GM12864 (cell line): ENCODE measurements at places on chromosomes 4 and X.

GRCh38 chr4:155632310-155632840 is 34.3 kb upstream of the GUCY1A1 start:
- DNase-seq, result no peak

GRCh38 chrX:72620550-72621145 is 48.0 kb upstream of the HDAC8 start:
- DNase-seq, result no peak

GRCh38 chrX:51487960-51488267 is 8.5 kb downstream of the NUDT11 start:
- DNase-seq, result no peak

GRCh38 chrX:54891573-54891972 is 29.1 kb upstream of the TRO start:
- DNase-seq, result peak; percentile 3

DNA sequence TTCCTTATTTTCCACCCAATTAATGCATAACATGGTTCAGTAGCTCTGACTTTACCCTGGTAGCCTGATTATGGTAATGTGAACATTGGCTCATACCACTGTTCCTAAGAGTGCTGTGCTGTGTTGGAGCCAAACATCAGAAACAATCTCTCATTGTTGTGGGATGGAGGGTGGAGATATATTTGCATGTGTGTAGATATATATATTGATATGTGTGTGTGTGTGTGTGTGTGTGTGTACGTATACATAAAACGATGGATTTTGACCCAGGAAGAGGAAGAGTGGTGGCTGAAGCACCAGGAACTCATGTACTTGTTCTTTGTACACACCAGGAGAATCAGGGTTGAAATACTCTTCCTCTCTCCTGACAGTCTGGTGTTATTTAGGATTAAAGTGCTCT is 247.7 kb downstream of the IL15 start:
- no peak for DNase-seq

- no peak for DNase-seq
Measured at GRCh38 chrX:77293331-77293995, 153.7 kb upstream of the FGF16 start.

DNA sequence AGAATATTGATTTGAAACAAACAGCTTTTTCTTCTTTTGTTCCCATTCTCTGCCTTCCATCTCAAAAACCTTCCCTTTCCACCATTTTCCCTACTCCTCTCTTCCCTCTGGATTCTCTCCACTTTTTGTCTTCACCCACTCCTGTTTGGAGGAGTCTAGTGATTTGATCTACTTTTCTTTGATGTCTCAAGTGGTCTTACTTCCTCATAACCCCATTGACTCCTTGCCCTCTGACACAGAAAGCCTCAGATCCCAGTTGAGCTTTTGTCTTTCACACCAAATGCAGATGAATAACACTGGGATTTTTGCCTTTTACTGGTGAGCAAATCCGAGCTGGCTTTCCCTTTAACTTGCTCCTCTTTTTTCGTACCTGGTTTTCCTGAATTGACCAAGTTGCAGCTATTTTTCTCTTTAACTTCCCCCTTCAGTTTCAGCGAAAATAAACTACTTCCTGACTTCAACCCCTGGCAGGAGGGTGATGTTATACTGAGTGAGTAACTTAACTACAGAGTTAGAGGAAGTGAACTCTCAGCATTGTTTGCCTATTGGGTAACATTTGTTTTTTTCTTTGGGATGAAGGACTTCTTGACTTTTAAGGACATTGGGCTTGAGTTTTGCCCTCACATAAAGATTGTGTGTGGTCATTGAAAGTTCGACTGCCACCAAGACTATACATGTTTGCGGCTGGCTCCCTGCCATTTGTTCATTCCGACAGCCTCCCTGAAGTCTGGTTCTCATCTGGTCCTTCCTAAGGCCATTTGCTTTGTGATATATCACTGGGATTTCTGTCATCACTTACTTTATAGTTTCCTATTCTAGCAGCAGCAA is 392.8 kb upstream of the NR3C2 start:
- DNase-seq, result peak; percentile 4

- no peak for DNase-seq
Measured at GRCh38 chr4:182427554-182427953, 184.4 kb downstream of the TENM3 start.

- no peak for DNase-seq
Measured at GRCh38 chr4:121824171-121824527, 466 bp upstream of the CCNA2 start.

DNA sequence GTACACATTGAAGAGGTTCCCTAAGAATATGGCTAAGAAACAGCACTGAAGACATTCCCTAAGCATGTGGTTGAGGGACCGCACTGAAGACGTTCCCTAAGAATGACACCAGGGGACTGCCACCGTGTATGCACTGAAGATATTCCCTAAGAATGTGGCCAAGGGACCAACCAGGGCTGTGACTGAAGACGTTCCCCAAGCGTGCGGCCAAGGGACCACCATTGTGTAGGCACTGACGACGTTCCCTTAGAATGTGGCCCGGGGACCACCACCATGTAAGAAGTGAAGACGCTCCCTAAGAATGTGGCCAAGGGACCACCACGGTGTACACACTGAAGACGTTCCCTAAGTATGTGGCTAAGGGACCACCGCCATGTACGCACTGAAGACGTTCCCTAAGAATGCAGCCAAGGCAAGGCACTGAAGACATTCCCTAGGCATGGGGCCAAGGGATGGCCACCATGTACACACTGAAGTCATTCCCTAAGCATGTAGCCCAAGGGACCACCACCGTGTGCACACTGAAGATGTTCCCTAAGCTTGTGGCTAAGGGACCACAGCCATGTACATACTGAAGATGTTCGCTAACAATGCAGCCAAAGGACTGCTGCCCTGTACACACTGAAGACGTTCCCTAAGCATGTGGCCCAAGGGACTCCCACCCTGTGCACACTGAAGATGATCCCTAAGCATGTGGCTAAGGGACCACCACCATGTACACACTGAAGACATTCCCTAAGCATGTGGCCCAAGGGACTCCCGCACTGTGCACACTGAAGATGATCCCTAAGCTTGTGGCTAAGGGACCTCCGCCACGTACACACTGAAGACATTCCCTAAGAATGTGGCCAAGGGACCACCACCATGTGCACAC is 22.0 kb downstream of the DHRSX start:
- DNase-seq, result no peak

DNA sequence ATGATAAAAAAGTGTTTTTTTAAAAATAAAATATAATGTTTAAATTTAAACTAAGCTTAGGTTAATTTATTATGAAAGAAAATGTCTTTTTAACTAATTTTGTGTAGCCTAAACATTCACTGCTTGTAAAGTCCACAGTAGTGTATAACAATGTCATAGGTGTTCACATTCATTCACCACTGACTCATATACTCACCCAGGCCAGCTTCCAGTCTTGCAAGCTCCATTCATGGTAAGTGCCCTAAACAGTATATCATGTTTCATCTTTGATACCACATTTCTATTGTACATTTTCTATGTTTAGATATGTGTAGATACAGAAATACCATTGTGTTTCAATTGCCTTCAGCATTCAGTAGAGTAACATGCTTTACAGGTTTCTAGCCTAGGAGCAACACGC is 530.3 kb downstream of the EPHA5 start:
- DNase-seq, result no peak

- DNase-seq, result no peak
Measured at GRCh38 chrX:37825215-37825842, 22.0 kb downstream of the DYNLT3 start.

GRCh38 chr4:148443512-148444295 is 1.5 kb upstream of the NR3C2 start:
- no peak for DNase-seq

DNA sequence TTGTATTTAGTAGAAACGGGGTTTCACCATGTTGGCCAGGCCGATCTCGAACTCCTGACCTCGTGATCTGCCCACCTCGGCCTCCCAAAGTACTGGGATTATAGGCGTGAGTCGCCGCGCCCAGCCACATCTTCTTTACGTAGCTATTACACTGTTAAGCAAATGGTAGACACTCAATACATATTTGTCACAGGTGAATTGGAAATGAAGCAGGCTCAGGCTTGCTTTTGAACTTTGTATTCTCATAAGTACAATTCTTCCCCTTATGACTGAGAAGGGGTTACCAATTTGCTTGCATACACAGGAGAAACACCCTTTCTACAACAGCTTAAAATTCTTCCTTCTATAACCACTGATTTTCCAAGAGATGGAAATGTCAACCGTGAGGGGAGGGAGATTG is 787 bp upstream of the SRPX2 start:
- no peak for DNase-seq

DNA sequence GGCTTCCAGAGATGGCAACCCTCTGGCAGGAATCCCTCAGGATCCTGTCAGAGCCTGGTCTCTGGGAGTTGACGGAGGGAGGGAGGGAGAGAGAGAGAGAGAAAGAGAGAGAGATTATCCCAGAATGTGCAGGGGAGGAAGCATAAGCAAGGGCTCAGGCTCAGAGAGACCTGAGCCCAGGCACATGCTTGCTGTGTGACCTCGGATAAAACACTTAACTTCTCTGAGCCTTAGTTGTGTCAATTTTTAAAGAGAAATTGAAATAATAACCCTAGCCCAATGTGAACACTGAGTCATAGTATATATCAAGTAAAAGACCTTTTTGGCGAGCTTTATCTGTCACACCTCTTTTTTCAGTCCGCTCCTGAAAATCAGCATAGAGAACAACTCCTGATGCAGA is 473 bp upstream of the USP51 start:
- no peak for DNase-seq

DNA sequence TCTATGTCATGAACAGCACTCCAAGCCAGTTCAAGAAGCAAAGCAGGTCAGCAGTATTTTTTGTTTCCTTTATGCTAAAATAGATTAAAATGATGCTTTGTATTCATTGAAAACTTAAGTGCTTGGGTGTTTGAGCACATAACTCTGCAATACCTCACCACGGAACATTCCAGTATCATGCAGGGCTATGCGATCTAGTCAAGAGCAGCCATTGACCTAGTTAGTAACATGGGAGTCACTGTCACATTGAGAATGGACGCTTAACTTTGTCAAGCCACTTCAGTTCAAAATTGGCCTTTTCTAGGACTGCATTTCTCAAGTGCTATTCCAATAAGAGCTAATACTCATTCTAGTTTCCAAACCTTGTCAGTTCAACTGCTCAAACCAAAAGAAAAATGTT is 160.1 kb upstream of the FSTL5 start:
- DNase-seq, result no peak

GRCh38 chrX:101208152-101208905 is 11.3 kb upstream of the DRP2 start:
- peak; percentile 21 for DNase-seq

GRCh38 chr4:23083391-23083790 is 390.7 kb downstream of the GBA3 start:
- no peak for DNase-seq

DNA sequence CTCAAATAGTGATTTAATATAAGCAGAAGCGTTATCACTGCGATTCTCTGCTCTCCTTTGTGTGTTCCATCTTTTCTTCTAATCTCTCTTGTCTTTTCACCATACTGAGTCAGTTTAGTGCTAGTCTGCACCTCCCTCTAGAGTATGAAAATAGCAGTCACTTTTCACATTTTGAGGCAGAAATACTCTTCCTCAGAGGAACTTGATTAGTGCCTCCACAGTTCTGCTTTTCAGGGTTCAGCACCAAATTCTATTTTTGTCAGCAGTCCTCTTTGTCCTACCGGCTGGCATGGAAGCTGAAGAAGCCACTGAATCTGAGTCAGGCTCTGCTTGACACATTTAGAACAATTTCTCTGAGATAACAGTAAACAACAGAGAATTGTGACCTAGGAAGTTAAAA is 49.7 kb upstream of the ANKRD17 start:
- DNase-seq, result no peak

GRCh38 chrX:56219700-56220099 is 12.5 kb upstream of the KLF8 start:
- DNase-seq, result no peak

- peak; percentile 47 for DNase-seq
Measured at GRCh38 chr4:7103031-7103606, 35.3 kb upstream of the GRPEL1 start.

GRCh38 chrX:7077241-7078230 is 70.0 kb upstream of the STS start:
- no peak for DNase-seq

- DNase-seq, result no peak
Measured at GRCh38 chr4:36208893-36209473, 35.3 kb downstream of the ARAP2 start.

DNA sequence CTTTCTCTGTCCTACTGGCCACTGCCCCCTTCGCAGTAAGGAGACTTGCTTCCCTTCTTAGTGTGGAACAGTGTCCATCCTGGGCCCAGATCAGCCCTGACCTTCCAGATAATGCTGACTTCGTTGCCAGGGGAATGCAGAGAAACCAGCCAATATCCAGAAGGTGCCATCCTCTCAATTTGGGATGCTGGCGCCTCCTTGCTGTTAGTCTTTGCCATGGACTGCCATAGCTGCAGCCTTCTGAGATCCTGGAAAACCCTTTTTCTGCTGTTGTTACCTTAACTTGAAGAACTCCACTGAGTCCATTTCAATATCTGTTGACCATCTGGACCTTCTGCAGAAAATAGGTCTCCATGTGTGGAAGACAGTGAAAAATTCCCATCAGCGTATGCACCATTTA is 21.8 kb downstream of the RAI2 start:
- DNase-seq, result no peak

GRCh38 chrX:10931976-10932375 is 179.2 kb upstream of the HCCS start:
- no peak for DNase-seq

DNA sequence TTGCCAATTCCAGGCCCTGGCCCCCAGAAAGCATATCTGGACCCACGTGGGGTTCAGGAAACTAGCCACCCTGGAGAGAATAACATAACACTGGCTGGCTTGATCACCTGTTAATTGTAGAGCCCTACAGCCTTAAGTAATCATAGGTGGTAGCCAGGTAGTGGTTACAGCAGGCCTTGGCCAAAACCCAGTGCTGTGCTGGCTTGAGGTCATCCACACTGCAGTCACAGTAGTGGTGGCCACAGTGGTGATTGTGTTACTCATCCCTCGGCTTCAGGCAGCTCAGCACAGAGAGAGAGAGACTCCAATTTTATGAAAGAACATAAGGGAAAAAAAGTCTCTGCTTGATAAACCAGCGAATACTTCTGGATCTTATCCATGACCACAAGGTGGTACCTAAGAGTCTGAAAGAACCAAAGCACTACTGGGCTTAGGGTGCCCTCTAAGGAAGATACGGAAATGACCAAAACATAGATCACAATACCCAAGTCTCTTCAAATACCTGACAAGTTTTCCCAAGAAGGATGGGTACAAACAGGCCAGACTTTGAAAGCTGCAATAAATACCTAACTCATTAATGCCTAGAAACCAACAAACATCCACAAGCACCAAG is 46.6 kb upstream of the CDX4 start:
- DNase-seq, result no peak

DNA sequence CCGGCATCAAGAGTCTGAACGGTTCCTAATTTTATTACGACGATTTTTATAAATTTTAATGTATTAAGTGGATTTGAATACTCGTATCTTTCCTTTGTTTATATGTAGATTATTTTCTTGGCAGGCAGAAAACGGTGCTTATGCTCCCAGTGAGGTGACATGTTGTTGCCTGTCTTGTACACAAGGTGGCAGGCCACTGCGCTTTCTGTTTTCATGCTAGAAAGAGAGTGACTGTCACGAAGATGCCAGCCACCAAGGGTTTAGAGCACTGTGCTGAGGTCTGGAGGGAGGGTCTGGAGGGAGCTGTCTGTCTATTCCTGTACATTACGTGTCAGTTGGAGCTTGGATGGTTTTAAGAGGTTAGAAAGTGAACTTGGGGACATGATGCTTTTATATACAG is 87.7 kb downstream of the SHROOM2 start:
- DNase-seq, result no peak

- DNase-seq, result no peak
Measured at GRCh38 chr4:94489098-94489497, 37.4 kb downstream of the PDLIM5 start.

- no peak for DNase-seq
Measured at GRCh38 chrX:114959729-114960128, 57.7 kb downstream of the IL13RA2 start.
